ENCODE measurements at places on chromosomes 4 and X.

GRCh38 chrX:48514868-48515460 is 6.2 kb downstream of the PORCN start:
- no peak for DNase-seq

- DNase-seq, result no peak
Measured at GRCh38 chr4:53100501-53101190, 238.5 kb downstream of the RASL11B start.

- no peak for DNase-seq
Measured at GRCh38 chr4:155173371-155173770, 35.1 kb upstream of the NPY2R start.

GRCh38 chr4:90844241-90844640 is 717.0 kb downstream of the CCSER1 start:
- no peak for DNase-seq

DNA sequence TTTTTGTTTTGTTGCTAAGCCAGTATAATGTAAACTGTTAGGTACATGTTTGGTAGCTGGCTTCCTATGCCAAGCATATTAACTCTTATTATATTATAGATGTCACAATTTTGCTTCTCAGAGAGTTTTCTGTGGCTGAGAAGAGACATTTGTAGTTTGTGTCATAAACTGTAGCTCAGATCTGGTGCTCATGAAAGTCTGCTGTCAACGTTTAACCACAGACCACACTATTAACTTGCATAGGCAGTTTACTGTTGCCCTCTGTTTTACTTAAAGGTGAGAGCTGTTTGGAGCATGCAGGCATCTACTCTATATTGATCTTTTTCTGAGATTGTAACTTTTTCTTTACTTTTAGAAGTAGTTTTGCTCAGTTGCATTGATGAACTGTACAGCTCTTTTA is 166.8 kb downstream of the TLL1 start:
- no peak for DNase-seq

DNA sequence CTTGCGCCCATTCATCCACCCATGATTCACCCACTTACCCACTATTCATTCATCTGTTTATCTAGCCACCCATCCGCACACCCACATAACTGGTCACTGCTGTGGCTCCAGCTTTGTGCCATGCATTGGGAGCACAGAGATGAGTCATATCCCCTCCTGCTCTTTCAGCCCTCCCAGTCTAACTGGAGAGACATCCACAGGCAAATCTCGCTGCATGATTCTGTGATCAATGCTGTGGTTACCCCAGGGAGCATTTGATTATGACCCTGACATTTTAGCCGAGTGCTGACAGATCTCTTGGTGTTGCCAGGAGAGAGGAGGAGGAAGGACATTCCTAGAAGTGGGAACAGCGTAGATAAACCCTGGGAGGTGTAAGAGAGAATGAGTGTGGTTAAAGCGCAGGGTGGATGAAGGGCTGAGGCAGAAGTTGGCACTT is 10.4 kb upstream of the PORCN start:
- peak; percentile 84 for DNase-seq

- DNase-seq, result no peak
Measured at GRCh38 chr4:105088110-105088879, 58.4 kb upstream of the TET2 start.

DNA sequence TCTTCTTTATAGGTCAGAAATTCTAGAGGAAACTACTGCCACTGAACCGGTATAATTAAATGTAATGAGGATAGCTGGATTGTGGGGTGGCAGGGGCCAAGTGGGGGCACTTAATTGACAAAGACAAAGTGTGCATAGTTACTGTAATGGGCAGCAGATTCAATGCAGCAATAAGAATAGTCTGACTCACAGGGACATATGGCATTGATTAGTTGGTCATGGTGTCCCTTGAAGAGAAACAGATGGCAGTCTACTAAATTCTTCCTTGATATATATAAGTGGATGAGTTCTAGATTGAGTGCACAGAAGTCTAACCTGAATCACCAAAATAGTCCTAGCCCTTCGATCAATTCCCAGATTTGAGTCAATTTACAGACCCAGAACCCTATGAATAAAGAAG is 31.6 kb downstream of the ETDC start:
- DNase-seq, result no peak

DNA sequence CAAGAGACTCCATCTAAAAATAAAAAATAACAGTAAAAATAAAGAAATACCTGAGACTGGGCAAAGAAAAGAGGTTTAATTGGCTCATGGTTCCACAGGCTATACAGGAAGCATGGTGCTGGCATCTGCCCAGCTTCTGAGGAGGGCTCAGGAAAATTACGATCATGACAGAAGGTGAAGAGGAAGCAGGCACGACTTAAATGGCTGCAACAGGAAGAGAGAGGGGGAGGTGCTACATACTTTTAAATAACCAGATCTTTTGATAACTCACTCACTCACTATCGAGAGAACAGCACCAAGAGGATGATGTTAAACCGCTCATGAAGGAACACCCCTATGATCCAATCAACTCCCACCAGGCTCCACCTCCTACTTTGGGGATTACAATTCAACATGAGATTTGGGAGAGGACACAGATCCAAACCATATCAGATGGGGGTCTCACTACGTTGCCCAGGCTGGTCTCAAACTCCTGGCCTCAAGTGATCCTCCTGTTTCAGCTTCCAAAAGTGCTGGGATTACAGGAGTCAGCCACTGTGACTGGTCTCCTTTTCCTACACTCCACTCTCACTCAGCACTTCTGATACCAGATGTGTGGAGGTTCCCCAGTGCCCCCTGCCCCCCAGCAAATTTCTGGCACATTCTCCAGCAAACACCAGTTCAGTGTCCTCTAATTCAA is 11.9 kb upstream of the ZNF157 start:
- DNase-seq, result no peak

DNA sequence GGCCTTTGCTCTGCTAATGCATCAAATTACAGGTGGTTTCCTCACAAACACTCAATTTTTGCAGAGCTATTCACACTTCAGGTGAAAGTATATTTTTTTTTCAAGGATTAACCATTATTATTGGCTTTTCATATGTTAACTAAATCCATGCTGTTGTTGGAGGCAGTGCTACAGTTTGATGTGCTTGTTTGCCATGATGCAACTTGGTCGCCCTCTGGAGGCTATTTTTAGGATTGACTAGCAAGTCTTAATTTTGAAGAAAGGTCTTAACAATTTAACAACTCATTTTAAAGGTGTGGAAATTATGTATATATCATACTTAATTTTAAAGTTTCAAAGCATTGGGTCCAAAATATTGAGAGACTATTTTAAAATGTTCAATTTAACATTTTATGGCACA is 168.8 kb upstream of the FAM47A start:
- DNase-seq, result peak; percentile 34

- DNase-seq, result no peak
Measured at GRCh38 chr4:39037941-39038340, 5.7 kb upstream of the TMEM156 start.

GRCh38 chr4:13865871-13866669 is 238.5 kb upstream of the BOD1L1 start:
- DNase-seq, result no peak

DNA sequence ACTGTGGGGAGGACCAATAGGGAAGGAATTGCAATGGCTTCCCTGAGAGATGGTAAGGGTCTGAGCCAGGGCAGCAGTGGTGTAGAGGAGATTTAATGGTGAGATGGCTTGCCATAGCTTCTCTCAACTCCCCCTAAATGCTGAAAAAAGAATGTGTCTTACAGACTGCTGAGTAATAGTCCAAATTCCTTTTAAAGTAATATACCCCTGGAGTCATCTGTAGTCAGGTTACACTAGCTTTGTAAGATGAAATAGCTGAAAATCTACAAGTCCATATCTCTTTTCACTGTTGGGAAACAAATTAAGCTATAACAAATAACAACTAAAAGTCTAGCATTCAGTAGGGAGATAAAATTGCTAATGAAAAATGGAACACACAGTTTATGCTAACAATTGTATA is 33.5 kb downstream of the MAPK10 start:
- no peak for DNase-seq

- no peak for DNase-seq
Measured at GRCh38 chr4:101921370-101921769, 130.8 kb downstream of the BANK1 start.

DNA sequence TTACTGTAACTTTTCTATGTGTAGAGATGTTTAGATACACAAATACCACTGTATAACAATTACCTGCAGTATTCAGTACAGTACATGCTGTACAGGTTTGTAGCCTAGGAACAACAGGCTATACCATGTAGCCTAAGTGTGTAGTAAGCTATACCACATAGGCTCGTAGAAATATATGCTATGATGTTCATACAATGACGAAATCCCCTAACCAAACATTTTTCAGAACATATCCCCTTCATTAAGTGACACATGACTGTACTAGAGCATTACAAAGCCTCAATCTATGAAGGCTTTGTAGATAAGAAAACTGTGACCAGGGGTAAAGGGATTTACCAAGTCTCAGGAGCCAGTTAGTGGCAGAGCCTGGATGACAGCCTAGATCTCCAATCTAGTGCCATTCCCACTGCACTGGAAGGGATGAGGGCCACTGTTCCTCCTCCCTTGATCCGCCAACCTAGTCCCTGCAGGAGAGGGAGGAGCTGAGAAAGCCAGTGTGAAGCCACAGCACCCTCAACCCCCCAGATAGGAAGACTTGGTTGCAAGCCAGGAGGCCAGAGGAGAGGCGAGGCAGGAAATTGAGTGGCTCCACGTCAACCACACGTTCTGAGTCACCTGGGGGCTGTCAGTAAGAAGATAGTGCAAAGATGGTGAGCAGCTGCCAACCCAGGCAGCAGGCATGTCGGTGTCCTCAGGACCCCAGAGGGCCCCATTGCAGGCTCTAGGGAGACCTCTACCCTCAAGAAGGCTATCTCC is 227.7 kb downstream of the BCOR start:
- DNase-seq, result peak; percentile 81

- no peak for DNase-seq
Measured at GRCh38 chr4:183941964-183942363, 36.9 kb downstream of the STOX2 start.

- no peak for DNase-seq
Measured at GRCh38 chr4:80305466-80305865, 30.1 kb upstream of the CFAP299 start.
